Caki2 (cell line): ENCODE measurements at places on chromosomes 3 and 15. TPM values are rescaled to one million over a fixed set of nuclear protein-coding genes. Genes with fewer than 3 reads are reported as not detected.

DNA sequence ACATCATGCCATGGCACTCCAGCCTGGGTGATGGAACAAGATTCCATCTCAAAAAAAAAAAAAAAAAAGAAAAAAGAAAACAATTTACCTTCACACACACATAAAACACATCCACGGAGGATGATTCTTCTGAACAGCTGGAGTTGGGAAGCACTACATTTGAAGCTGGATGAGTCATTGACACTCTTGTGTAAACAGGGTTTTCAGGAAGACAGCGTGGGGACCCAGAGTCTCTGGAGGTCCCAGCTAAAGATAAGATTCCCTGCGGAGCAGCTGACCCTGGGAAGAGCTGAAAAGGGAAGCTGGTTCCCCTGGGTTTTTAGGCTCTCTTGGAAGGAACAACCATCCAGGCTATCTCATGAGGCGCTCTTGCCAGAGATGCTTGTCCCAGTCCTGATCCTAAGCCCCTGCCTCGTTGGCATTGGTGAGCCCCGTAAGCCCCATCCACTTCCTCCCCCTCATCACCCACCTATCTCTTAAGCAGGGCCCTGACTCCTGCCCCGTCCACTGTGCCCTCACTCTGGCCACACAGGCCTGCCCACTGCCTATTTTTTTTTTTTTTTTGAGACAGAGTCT is 32.0 kb upstream of the FURIN start:
- no peak for DNase-seq

DNA sequence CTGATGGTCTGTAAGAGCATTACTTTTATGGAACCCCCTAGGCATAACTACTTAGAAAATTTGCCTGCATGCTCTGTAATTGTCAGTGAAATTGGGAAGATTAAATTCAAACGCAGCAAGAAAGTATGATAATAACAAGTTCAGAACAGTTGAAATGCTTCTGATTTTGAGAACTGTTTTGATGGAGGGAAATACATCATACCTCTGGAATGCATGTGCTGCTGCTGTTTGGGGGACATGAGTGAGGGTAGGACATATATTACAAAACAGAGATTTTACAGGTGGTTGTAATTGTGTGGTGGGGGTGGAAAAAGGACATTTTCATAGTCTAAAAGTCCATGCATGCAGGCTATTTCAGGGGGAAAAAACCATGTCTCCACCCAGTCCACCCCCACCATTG is 135.0 kb upstream of the DPH6 start:
- no peak for DNase-seq

DNA sequence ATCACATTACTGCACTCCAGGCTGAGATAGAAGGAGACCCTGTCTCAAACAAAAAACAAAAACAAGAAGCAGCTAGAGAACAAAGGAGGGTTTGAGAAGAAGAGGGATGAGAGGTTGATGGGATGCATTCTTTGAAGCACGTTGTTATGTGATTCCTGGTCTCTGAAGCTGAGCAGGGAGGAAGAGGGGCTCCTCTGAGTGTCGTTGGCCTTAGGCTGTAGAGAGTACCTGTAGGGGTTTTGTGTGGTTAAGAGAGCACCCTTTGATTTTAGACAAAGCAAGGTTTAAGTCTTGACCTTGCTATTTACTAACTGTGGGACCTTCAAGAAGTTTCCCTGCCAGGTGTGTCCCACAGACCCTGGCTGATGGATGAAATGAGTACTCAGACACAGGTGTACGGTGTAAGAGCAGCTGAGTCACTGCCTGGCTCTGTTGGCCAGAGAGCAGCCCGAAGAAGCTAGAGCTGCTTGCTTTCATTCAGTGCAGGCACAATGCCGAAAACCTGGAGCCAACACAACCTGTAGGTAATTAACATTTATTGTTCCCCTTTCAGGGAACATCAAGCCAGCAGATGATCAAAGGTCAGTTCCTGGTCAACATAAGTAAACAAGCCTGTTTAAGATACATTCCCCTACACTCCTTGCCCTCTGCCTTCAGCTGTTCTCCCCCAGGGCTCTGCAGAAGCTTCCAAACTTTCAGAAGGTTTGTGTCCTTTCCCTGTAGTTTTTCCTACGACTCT is 67.2 kb downstream of the LRRK1 start:
- no peak for DNase-seq

DNA sequence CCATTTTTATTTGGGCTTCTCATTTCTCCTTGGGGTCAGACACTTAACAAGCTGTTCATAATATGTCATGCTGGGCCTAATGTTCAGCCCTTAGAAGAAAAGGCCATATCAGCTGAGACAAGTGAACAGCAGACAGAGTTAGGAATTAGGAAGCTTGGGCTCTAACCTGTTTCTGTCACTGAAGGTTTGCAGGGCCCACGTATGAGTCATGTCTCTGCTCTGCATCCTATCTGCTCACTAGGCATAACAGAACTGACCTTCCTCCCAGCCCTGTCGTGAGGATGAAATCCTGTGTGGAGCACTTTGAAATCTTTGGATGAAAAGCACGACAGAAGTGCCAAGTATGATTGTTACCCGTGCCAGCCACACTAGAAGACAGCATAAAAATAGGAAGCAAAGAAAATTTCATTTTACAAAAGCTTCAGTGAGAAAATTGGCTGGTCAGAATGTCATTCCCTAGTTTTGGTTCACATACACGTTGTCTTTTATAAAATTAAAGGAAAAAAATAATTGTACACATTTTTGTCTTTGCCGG is 26.5 kb upstream of the CD47 start:
- no peak for DNase-seq

GRCh38 chr3:54176106-54176505 is 53.8 kb downstream of the CACNA2D3 start:
- peak; percentile 4 for DNase-seq

DNA sequence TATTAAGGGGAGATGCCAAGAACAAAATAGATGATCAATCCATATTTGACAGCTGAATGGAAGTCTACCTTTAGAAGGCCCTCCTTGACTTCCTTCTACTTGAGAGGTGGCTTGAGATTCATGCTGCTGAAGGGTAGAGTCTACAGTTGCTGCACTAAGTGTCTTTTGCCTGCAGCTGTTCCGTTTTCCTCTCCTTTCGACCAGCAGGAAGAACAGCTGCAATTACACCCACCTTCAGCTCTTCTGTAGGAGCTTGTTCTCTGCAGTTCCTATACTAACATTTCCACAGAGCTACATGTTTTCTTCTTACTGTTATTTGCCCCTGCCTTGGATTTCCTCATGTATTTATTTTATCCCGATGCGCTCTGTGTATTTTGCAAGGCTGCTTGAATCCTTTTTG is 79.1 kb downstream of the ARRDC4 start:
- DNase-seq: no peak

- DNase-seq: peak; percentile 26
Measured at GRCh38 chr15:90358124-90359033, 6.3 kb downstream of the ZNF774 start.

DNA sequence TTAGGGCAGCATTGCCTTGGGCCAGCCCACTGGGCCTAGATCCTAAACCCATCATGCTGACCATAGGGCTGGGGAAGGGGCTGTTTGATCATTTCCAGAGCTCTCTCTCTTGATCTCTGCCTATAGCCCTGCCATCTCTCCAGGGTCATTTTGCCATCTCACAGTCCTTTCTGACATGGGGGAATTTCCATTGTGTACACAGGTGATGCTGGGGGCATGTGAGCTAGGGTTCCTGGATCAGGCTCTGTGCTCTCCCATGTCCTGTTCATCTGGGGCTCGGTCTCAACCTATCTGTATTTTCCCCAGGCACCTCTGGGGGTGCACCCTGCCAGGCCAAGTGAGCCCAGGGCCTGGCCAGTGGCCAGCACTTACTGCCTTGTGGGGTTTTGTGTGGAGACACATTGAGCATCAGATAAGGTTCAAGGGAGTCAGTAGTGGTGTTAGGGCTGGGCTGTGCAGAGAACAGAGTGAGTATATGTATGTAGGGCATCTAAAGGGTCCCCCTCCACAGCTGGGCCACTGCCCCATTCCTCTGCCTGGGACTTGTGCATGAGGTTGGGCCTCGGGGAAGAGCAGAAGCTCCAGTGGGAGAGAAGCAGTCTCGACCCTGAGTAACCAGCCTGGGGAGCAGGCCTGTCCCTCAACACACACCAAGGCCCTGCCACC is 25.7 kb upstream of the APEH start:
- DNase-seq: no peak

- DNase-seq: no peak
Measured at GRCh38 chr15:70289191-70289955, 191.7 kb upstream of the TLE3 start.

DNA sequence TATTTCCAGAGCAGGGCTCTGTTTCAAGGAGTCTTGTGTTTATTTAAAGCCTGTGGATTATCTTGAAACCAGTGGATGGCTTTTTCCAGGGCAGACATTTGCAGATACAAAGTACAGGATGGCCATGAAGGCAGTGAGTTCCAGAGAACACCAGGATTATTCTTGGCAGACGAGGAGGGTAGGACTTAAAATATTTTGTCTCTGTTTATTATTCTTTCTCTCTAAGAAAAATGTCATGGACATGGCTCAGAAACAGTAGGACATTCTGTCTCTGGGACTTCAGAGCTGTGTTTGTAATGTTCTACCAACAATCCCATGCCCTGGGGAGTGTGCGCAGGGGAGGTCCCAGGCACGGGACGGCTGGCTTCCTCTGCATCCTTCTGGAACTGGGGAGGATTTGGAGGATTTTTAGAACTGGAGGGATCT is 125.9 kb downstream of the ATP10A start:
- no peak for DNase-seq

DNA sequence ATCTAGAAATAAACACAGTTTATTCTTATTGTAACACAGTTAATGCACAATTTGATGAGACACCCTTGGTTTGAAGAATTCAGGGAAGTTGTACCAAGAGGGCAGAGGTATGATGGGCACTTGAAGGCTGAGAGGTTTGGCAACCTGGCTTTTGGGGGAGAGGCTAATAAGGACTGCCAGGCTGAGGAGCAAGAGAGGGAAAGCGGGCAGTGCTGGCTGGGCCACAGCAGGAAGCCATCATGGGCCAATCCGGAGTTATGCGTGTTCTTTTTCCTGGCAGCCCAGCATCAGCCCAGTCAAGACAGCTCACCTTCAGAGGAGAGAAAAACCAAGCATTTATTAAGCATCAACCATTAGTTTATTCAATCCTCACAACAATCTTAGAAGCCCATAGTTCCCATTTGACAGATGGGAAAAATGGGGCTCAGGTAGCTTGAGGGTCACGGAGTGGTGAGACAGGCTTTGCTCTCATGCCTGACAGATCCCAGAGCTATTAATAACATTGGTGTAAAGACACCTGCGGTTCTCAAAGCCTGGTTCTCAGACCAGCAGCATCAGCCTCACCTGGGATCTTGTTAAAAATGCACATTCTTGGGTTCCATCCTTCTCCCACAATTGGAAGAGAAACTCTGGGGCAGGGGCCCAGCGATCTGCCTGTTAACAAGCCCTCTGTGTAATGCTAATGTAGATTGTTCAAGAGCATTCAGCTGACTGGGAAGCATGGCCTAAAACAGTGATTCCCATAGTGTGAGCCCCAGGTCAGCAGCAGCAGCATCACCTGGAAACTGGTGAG is 183.7 kb downstream of the NTRK3 start:
- no peak for DNase-seq

GRCh38 chr3:115819785-115820384 is 196.6 kb downstream of the GAP43 start:
- peak; percentile 62 for DNase-seq

- DNase-seq: no peak
Measured at GRCh38 chr3:20648921-20649381, 462.9 kb upstream of the SGO1 start.

- DNase-seq: peak; percentile 52
Measured at GRCh38 chr3:142886940-142887339, 1.9 kb downstream of the PCOLCE2 start.

DNA sequence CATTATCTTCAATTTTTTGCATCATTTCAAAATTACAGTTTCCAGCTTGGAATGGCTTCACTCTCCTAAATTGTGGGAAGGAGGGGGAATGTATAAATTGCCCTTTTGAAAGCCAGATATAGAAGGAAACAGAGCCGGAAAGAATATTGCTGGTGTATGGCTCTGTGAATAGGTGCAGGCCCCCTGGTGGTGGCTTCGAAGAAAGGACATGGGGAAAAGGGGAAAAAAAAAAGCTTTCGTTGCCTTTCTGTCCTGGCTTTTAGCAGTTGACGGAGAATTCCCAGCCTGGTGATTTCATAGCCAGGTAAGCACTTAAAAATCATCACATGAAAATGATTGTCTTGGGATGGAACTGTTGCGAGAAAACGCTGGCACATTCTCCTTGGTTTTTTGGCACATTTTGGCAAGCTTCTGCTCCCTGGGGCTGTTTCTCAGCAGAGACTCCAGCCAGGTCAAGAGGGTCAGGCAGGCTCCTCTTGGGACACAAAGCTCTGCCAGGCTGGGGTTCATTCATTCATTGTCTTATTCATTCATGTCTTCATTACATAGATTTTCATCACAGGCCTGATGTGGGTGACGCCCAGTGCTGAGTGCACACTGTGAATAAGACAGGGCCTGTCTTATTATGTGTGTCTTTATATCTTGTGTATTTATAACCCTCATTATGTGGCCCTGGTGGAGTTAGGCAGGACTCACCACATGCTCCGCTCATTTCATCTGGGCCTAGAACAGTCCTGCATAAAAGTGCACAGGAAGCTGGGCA is 300.0 kb upstream of the TPM1 start:
- DNase-seq: peak; percentile 81

DNA sequence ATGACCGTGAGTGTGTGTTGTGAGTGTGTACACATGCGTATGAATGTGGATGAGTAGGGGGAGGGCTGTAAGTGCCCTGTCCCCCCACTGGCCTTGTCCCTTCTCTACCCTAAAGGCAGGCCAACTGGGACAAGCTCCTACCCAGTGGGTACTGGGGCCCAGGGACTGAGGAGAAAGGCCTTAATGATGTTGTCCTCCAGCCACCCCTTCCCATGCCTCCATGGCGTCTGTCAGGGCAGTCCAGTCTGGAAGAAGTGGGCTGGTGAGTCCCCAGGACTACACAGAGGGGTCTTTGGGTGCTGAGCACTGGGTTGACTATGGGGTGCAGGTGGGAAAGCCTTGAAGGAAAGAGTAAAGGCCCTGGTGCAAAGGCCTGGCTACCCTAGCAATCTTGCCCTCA is 16.9 kb upstream of the CORO2B start:
- no peak for DNase-seq

The ABHD6 gene
- 8.9 and 11.4 TPM in 2 replicates for total RNA-seq

The FHIT gene
- total RNA-seq: 0.35 and 4.8 TPM in 2 replicates

The KIF23 gene
- total RNA-seq: 20.6 and 25.1 TPM in 2 replicates

The GPR156 gene
- 0.93 TPM in 1 of 2 replicates, not detected in the other for total RNA-seq

The REC114 gene
- not detected in 2 replicates for total RNA-seq

The SLC24A1 gene
- total RNA-seq: 7.8 and 15.7 TPM in 2 replicates

The HRH1 gene
- total RNA-seq: 6.4 and 9.4 TPM in 2 replicates

The GHRL gene
- not detected in 2 replicates for total RNA-seq
